ENCODE measurements at places on chromosomes 5 and 9.

GRCh38 chr5:71974622-71975021, 132.7 kb upstream of the MAP1B start:
- no peak for DNase-seq

- DNase-seq: no peak
These were observed 252.3 kb upstream of the SLC24A2 start for GRCh38 chr9:20040991-20041696.

- no peak for DNase-seq
These were observed 232.1 kb downstream of the ENC1 start for GRCh38 chr5:74408150-74409043.

DNA sequence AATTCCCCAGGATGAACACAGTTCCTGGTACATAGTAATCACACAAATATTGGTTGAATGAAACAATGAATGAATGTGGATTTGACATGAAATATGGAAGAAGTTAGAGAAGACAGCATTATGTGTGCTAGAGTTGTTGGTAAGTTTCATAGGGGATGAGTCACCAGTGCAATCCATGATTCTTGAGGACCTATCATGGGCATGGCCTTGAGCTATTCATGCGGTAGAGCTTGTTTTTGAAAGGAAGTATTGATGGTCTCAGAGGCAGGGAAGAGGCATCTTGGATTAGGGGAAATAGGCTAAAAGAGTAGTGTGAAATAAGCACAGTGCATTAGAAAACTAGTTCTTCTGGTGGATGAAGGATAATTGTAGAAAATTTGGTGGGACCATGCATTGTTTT, 22.1 kb downstream of the SPATA31D1 start:
- DNase-seq: no peak

DNA sequence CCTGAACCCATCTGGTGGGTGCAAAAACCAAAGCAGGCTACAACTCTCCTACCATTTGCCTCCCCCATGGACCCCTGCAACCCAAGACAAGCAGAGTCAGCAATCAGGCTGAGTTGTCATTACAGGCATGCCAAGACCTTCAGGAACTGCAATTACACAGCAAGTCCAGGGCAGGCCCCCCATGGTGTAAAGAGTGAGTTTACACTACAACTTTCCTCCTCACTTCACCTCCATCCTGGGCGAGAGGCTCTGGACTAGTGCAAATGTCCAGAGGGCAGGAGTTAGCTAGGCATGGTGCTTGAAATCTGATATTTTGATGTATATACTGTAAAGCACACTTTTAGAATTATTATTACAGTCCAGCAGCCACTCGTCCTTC, 7.0 kb upstream of the P4HA2 start:
- no peak for DNase-seq

DNA sequence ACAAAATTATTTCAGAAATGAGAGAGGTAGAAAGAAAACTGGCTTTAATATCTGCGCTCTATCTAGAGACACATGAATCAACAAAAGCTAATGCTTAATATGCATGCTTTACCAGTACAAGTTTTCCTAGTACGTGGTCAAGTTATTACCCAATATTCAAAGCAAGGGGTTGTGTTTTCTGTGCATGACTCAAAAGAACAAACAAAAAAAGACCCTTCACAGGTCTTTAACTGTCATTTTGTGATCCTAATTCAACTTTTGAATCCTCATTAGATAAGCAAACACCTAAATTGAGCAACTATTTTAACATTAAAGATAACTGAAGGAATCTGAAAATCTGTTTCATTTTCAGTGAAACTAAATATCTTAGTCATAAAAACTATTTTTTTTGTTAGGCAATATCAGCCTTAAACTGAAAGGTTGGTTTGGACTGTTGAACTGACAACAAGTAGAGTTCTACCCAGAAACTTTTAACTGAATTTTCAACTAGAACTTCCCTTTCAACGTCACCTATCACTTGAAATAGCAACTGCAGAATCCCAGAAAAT, 12.5 kb downstream of the ST8SIA4 start:
- DNase-seq: no peak

DNA sequence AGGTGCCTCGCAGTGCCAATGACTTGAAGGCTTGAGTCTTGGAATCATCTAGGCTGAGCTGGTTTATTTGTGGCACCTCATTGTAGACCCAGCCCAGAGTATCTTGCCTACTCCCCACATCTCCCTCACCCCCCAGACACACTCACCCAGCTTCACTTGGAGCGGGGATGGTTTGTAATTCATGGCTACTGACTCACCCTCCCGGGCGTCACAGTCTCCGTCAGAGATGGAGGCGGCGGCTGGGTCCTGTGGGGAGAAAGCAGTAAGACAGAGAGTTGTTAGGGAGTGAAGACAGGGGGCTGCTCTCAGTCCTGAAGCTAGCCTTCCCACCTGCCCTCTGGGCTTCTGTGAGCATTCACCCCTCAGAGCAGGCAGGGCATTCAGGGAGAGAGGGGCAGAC, 29.0 kb upstream of the MYORG start:
- no peak for DNase-seq

DNA sequence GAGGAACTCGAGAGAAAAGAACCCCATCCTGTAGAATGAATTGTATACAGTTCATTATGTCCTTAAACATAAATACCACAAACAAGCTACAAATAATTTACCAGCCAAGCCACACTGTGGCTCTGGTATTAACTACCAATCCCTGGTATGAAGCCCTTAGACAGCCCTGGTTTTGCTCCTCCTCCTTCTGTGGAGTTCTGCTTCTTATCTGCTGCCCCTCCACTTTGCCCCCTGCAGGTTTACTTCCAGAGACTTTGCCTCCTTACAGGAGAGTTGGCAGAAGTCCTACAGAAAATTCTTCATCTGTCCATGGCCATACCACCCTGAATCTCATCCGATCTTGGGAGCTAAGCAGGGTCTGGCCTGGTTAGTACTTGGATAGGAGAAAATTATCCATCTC, 219.8 kb downstream of the ACTL7B start:
- no peak for DNase-seq

DNA sequence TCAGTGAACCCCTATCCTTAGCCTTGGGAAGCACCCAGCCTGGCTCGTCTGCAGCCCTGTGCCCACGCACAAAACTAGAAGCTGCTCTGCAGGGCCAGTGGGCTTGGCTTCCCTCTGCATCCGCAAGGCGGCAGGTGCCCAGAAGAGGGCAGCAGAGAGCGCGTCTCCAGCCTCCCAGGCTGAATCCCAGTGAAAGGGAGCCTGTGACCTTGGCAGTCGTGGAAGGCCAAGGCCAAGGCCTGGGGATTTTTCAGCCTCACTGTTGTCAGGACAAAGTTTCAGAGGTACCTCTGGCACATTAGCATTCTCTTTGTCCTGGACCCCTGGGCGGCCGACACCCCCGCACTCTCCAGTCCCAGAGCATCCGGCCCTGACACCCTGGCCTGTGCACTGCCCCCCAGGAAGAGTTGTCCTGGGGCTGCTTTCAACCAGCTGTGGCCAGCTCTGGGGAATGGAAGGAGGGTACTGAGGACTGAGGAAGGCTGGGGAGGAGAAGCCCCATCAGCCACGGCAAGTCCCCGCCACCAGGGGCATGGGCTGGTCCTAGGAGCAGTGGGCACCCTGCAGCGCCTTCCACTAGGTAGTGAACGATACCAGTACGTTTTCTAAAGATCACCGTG, 63.6 kb upstream of the IL17B start:
- peak; percentile 34 for DNase-seq

Data from stimulated activated CD4-positive, alpha-beta T cell treated with anti-CD3 and anti-CD28 coated beads, Interleukin-12 subunit alpha, Interleukin-12 subunit beta, amount 100 ng/mL, for 24 hours (primary cell).